ENCODE measurements at places on chromosomes 16 and 17. TPM values are rescaled to one million over a fixed set of nuclear protein-coding genes. Genes with fewer than 3 reads are reported as not detected.

Gene GRAP
- 2.2 TPM for total RNA-seq

Gene TPSD1
- 0.50 TPM for total RNA-seq

Gene HBZ
- total RNA-seq, result not detected

Gene PABPN1L
- not detected for total RNA-seq

Gene USP43
- 0.12 TPM for total RNA-seq

Gene IL34
- 1.5 TPM for total RNA-seq

Gene ZG16
- total RNA-seq, result not detected

Gene SLC38A8
- 2.0 TPM for total RNA-seq

Gene GAS2L2
- 0.27 TPM for total RNA-seq

Gene DEXI
- 124 TPM for total RNA-seq

Gene NPIPB8
- total RNA-seq, result not detected

Gene PARD6A
- 3.7 TPM for total RNA-seq

Gene MT1G
- not detected for total RNA-seq

Gene GP1BA
- not detected for total RNA-seq

Gene ANKS3
- total RNA-seq, result 7.8 TPM

Gene FZD2
- 3.1 TPM for total RNA-seq

Gene GPR142
- total RNA-seq, result 0.15 TPM

Gene USP7
- 68.0 TPM for total RNA-seq

Gene KCTD19
- not detected for total RNA-seq

- no peak for DNase-seq
Observed at GRCh38 chr17:48356866-48357265, 73.1 kb downstream of the SKAP1 start.

- peak; percentile 77 for DNase-seq
Observed at GRCh38 chr16:73065632-73066330, 17.9 kb upstream of the ZFHX3 start.

DNA sequence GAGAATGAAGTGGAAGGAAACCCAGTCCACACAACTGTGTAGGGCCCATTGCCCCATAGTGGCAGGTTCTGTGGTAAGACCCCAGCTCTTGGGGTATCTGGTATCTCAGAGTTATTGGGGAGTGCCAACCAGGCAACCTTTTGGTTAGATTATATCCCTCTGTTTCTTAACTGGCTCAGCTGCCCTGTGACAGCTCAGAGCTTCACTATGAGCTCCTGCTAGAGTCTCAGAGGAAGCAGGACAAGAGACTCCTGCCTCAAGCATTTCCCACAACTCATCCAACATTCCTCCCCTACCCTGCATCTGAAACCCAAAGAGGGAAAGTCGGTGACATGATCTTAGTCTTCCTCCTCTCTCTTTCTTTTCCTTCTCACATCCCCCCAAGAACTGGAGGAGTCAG, 292.3 kb downstream of the SHISA9 start:
- DNase-seq, result no peak

DNA sequence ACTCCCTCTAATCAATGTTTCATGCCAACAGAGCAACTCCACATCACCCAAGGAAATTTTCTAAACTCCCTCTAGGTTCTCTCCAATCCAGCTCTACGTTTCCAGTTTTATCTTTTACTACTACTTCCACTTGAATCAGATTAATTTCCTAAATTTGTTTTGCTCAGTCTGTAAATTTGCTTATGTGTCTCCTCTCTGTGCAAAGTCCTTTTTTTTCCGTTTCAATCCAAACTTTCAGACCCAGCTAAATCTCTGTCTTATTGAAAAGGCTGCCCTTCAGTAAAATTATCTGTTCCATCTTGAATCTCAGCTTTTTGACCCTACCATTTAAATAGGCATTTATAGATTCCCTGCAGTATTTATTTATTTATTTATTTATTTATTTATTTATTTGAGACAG, 61.4 kb upstream of the COX10 start:
- no peak for DNase-seq

DNA sequence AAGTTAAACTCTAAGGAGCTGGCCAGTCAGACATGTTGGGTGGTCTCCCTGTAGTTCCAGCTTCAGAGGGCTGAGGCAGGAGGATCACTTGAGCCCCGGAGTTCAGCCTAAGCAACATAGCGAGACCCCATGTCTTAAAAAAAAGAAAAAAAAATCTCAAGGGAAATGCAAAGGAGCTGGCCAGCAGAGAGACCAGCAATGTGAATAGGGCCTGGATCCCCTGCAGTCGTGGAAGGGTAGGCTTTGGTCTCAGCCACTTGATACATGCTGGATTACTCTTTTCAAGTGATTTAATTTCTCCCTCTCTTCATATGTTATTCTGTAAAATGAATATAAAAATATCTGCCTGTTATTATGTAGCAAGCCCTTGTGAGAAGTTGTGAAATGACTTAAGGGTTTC, 207.7 kb downstream of the SPECC1 start:
- no peak for DNase-seq

DNA sequence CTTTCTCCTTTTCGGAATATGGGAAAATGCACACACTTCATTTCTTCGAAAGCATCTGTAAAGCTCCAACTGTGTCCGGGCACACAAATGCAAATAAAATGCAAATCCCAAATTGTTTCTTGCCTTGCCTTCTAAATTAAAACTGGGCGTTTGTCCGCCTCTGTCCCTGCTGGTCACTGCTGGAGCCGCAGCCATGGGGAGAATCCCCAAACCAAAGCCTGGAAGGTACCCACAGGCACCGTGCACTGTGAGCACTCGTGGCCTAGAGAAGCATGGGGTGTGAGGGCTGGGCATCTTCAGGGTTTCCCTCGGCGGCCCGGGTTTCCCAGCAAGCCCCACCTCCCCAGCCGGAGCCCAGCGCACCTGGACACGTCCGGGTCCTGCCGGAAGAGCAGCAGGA, 2.9 kb downstream of the SLC47A2 start:
- DNase-seq, result no peak

- DNase-seq, result no peak
Observed at GRCh38 chr17:62193249-62193648, 128.2 kb upstream of the MED13 start.

- DNase-seq, result no peak
Observed at GRCh38 chr17:61009663-61010062, 332.0 kb downstream of the BCAS3 start.

DNA sequence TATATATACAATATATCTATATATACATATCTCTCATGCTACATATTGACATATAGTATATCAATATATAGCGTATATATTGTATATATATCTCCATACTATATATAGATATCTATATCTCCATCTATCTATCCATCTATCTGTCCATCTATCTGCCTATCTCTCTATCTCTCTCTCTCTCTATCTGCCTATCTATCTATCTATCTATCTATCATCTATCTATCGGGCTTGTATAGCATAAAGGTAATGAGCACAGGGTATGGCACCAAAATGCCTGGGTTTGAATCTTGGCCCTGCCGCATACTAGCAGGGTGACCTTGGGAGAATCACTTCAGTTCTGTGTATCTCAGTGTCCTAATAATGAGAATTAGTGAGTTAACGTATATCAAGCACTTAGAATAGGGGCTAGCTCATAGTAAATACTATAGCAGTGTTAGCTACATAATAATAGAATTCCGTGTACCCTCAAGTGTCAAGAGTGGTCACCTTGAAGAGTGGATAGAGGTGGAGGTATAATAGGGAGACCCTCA, 1.5 kb downstream of the ST6GALNAC1 start:
- no peak for DNase-seq

GRCh38 chr16:37511-37910, 15.9 kb downstream of the POLR3K start:
- no peak for DNase-seq

DNA sequence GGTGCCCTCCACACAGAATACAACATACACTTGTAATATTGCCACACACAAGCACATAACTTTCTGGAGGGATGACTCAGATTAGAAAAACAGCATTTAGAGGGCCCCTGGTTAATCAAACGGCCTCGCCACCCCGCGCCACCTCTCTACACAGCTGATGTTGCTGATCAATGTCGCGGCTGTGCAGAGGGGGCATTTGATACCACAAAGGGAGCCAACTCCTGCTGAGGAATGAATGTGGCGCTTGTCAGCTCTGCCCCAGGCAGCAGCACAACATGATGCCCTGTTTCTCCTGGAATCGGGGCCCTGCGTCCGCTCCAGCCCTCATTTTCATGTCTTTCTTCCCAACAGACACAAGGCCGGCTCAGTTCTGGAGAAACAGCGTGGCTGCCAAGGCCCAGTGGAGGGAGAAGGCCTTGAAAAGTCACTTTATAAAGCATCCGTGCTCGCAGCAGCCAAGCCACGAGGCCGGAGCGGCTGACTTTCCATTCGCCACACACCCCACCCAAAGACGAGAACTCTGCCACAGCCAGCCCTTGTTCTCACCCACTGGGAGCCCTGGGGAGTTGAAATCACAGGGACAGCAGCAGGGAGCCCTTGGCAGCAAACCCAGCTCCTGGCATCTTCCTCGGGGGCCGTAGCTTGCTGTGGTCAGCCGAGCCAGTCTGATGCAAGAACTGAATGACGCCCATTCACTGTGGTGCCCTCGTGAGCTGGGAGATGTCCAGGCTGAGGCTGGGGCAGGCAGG, 65.6 kb downstream of the XYLT1 start:
- DNase-seq, result peak; percentile 74

DNA sequence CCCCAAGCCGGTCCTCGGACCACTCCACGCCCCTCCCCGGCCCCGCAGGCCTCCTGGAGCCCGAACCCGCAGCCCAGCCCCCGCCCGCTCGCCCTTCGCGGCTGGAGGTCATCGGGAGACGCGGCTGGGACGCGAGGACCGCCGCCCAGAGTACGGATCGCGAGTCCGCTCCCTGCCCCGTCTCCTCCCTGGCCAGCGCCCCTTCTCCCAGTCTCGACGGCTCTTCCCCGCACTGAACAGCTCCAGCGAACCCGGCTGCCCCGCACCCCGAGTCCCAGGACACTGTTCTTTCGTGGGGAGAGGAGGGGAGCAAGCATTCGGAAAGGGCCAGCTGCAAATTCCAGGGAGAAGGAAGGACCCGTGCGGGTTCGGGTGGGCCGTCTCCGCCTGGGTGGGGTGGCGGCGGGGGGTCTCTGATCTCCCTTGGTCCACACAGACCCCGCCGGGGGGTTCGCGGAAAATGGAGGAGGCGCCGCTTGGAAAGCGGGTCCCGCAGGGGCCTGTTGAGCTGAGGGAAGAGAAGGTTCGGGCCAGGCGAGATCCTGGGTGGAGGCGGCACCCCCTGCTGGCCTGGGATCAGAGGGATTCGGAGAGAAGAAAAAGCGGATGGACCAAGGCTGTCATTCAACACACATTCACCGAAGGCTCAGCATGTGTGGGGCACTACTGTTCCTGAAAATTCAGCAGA, 632 bp upstream of the RTN4RL1 start:
- peak; percentile 86 for DNase-seq

GRCh38 chr16:29820730-29821642, 724 bp downstream of the MVP start:
- peak; percentile 58 for DNase-seq

GRCh38 chr17:75854101-75854748, 910 bp downstream of the WBP2 start:
- DNase-seq, result peak; percentile 29

- DNase-seq, result peak; percentile 89
Observed at GRCh38 chr17:74987909-74988711, 678 bp downstream of the CDR2L start.

- DNase-seq, result no peak
Observed at GRCh38 chr16:11619327-11619851, 32.7 kb upstream of the LITAF start.

GRCh38 chr17:8574687-8575086, 55.8 kb downstream of the MYH10 start:
- no peak for DNase-seq

DNA sequence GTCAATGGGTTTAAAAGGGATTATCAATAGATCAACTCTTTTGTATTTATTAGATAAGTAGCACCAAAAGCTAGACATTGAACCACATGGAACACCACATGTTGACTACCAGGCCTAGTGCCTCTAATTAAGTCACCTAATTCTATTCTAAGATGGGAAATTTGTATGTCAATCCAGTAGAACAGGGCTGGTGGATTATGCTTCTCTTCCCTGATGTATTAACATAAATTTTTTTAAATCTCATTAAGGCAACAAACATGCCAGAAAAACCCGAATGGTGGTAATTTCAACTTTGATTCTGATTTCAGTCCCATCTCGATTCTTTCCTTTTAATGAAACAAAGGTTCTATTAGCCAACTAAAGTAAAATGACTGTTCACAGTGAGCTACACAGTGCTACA, 92.6 kb downstream of the KANSL1 start:
- DNase-seq, result no peak

DNA sequence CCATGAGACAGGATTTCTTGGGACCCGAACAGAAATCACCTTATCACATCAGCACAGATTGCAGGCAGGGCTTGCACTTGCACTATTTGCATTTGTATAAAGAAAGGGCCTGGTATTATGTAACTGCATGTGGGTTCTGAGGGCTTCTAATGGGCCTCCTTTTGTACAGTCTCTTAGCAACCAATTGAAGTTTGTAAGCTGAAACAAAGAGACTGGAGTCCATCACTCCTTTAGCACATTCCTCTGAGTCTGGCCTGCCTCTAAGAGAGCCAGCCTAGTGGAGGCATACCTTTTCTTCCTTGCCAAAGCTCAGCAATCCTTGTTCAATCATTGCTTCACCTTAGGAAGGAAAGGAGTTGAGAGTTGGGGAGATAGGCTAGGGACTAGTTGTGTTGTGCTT, 387.1 kb downstream of the XYLT1 start:
- DNase-seq, result no peak

- DNase-seq, result peak; percentile 69
Observed at GRCh38 chr16:79542237-79542774, 58.2 kb downstream of the MAF start.

GRCh38 chr17:80861892-80862291, 129.7 kb upstream of the CHMP6 start:
- DNase-seq, result peak; percentile 45
